ENCODE measurements at places on chromosomes 6 and 20.

- no peak for DNase-seq
These were observed 4.9 kb downstream of the SLC22A2 start for GRCh38 chr6:160253714-160254113.

DNA sequence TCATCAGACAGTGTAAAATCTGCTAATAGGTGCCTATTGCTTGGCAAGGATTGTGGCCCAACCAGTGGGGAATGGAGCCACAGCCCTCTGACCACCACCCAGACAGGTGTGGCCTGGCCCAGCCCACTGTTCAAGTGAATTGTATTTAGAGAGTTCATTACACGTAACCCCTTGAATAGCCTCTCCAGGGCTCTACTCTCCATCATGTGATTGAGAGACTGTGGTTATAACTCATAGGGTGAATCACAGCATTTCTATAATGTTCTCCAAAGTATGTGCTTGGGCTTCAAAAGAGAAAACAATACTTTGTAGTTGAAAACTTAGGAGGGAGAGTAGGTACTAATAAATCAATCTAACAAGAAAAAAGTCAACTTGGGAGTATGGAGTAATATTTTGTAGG, 38.4 kb downstream of the ALDH8A1 start:
- no peak for DNase-seq

DNA sequence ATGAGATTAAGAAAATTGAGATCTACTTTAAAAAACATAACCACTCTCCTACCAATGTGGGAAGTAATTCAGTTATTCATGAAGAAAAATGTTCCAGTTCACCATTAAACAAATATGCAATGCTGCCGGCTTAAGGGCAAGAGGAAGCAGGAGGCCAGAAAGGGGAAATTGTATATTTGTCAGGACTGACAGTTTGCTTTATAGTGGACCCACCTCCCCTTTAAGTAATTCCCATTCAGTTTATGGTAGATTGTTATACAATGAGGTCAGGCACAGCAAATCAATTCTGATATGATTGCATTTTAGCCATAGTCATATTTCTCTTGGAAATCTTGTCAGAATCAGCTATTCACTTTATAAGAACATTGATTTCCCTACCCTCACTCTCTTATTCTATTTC, 547.8 kb downstream of the FRK start:
- no peak for DNase-seq

DNA sequence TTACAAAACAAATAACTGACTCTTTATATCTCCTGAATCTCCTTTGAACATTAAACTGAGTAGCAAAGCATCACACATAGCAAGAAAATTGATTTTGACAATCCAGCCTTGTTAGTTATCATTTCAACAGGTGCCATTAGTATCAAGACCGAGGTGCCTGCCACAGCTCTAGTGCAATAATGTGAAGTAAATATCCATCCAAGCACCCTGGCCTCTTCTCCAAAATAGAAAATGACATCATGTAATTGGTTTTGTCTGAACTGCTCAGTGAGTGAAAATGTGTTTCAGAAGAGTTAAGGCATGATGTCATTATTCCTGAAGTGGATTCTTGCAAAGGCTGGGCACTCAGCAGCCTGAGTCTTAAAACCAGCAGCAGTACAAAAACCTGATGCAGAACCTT, 341.4 kb downstream of the PLCB1 start:
- DNase-seq: no peak

DNA sequence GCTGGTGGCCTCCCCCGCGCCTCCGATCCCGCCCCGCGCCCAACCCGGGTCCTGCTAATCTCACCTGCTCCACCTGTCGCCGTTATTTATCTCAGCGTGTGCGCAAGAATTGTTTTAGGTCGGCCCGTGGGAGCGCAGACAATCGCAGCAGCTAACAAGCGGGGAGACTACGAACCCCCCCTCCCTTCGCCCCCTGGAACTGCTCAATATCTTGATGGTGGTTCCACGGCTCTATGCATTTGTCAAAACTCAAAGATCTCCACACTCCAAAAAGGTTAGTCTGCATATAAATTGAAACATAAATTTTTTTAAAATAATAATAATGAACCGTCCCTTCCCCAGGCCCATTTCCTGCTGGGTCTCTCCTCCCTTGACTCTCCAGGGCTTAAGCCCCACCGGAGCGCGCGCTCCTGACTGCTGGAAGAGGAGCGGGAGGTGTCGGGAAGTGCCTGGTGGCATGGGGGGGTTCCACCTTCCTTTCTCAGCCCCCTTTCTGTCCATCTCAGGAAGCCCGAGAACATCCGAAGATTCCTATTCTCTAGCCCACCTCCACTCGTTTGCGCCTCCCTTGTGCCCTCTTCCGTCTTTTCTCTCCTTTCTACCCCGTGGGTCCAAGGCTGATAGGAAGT, 1.6 kb upstream of the MDGA1 start:
- peak; percentile 90 for DNase-seq

- DNase-seq: peak; percentile 75
These were observed 97.3 kb downstream of the CAP2 start for GRCh38 chr6:17490724-17491123.

DNA sequence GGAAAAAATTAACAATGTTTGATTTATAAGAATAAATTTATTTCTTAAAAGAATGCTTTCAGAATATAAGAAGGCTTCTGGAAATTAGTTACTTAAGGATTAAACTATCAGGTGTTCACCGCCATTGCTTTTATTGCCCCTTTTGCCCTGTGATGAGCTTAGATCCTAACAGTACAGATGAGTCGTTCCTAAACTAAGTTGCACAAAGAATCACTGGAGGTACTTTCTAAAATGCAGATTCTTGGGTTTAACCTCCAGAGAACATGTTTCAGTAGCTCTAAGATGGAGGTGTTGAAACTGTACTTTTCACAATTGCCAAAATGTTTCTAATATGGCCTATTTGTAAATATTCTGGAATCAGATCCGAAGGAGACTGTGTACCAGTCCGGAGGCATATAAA, 211.9 kb downstream of the GMDS start:
- DNase-seq: no peak

GRCh38 chr6:31896856-31897611, 464 bp downstream of the EHMT2 start:
- no peak for DNase-seq

DNA sequence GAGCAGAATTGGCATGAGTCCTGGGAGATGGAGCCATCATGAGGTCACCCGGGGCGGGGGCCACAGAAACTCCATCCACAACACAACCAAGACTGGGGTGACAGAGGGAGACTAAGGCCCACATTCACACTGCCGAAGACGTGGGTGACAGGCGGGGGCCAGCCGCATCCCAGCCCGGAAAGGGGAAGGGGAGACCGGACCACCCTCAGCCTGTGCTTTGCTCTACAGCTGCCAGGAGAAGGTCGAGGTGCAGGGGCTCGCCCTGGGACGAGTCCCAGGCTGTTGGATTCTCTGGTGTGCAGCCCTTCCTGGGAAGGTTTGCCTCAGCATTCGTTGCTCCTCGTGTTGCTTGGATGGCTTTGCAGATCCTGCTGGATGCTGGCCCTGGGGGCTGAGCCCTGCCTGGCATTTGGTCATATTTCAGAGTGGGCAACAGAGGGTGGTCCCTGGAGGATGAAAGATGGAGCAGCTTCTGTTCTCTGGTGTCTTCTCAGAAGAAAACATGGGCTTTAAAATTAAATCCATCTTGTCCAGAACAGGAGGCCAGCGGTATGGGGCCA, 328.9 kb downstream of the TAF4 start:
- no peak for DNase-seq

GRCh38 chr6:98900706-98901105, 47.0 kb downstream of the FBXL4 start:
- DNase-seq: no peak

DNA sequence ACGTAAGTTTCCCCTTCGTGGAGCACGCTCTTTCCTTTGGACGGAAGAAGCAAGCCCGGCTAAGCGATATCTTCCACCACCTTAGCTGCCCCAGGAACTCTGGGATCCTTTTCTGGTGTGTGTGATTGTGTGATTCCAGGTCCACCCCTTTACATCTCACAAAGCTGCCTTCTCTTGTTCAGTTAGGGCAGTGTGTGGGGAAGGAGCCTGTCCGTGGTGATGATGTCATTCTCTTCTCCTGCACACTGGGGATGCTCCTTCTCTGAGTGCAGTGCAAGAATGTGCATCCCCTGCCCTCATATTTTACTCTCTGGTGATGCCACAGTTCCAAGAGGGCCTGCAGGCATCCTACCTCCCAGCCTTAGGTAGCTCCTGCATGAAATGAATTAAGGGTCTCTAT, 30.3 kb downstream of the BNIP5 start:
- DNase-seq: no peak

GRCh38 chr20:51400051-51400926, 142.2 kb downstream of the NFATC2 start:
- DNase-seq: no peak

Data from NCI-H2171 treated with DMSO at 0.1 percent for 48 hours (cell line).